ENCODE measurements at places on chromosomes 16 and 17. TPM values are rescaled to one million over a fixed set of nuclear protein-coding genes. Genes with fewer than 3 reads are reported as not detected.

The C1QTNF1 gene
- total RNA-seq = 96.2 TPM

The KIFC3 gene
- total RNA-seq = 74.4 TPM

The KRT40 gene
- total RNA-seq = not detected

The NMT1 gene
- 103 TPM for total RNA-seq

The SKAP1 gene
- not detected for total RNA-seq

The PRSS21 gene
- not detected for total RNA-seq

DNA sequence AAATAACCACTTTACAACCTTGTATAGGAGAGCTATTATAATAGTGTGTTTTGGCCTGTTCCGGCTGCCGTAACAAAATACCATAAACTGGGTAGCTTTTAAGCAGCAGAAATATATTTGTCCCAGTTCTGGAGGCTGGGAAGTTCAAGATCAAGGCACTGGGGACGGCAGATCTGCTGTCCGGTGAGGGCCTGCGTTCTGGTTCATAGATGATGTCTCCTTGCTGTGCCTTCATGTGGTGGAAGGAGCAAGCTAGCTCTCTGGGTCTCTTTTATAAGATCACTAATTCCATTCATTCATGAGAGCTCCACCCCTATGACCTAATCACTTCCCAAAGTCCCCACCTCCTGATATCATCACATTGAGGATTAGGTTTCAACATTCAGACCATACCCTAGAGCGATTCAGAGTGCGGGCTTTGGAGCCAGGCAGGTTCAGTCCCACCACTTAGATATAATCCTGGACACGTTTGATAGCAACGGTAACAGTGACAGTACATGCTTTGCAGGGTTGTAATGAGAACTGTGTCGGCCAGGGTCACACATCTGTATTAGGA is 76.2 kb upstream of the ZFHX3 start:
- DNase-seq = no peak

- DNase-seq = no peak
Measured at GRCh38 chr17:7837408-7838088, 3.5 kb downstream of the KDM6B start.

DNA sequence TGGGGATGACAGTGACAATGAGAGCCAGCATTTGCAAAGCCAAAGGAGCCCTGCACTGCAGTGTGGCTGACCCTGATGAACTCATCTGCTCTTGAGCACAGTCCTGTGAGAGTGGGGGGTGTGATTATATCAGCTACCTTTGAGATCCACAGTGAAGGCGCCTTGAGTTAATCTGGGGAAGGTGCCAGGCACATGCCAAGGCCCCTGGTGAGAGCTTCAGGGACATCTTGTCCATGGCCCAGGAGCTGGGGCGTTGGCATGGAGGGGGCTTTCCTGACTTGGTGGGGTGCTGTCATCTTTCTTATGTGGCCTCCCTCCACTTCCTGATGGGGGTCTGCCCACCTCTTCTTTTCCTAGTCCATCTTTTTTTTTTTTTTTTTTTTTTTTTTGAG is 86.5 kb downstream of the SNX29 start:
- DNase-seq = no peak

DNA sequence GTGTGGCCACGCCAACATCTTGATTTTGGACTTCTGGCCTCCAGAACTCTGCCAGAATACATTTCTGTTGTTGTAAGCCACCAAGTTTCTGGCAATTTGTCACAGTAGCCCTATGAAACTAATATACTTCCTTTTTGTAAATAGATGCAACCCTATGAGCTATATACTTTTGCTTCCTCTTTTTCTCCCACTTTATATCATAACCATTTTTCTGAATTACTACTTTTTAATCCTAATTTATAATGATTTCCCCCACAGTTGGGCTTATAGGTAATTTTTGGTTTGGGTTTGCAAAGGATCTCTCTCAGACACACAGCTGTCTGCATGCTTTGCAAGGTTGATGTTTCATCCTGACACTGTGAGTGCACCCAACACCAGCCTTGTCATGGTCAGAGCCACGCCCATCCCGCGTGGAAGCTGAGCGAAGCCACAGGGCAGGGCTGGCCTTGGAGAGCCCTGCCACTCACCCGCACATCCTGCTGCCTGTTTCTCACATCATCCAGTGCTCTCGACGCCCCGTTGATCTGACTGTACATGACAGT is 5.8 kb downstream of the TRIM25 start:
- DNase-seq = no peak

DNA sequence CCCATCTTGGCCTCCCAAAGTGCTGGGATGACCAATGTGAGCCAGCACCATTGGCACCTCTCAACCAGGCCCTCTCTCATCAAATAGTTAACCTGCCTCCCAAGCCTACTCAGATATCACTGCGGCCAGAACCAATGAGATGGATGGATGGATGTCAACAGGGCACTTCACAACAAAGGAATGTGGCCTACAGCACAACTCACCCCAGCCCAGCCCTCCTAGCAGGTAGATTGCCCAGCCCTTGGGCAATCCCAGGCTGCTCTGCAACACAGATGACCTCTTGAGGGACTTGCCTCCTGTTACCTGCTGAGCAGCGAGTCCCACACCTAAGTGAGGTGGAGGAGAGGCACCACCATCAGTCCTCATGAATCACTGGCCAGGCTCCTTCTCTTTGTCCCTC is 22.6 kb upstream of the KIFC3 start:
- no peak for DNase-seq

DNA sequence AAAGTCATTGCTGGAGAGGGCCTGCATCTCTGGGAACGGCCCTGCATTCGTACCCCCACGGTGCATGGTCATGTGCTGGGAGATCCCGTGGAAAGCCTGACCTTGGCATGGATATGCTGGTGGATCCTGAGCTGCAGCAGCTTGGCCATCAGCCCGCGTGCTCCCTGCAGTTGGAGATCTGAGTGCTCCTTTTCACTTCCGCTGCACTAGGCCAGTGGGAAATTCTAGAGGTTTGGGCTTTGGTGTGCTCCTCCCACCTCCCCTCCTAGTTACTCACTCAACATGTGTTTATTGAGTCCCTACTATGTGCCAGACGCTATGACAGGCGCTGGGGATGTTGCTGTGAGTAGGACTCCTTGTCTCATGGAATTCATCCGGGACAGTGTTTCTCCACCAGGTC is 91.1 kb downstream of the RGS9 start:
- no peak for DNase-seq

DNA sequence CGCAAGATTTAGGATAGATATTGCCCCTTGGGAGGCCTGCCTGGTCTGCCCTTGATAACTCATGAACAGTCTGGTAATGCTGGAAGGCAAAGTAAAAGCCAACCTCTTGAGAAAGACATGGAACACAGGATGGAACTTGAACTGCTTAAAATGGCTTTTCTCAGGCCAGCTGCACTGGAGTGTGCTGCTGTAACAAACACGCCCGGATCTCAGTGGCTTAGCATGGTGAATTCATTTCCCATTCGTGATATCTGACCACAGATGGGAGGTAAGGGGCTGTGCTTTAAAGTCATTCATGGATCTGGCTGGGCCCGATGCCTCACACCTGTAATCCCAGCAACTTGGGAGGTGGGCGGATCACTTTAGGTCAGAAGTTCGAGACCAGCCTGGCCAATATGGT is 113.2 kb downstream of the WWOX start:
- no peak for DNase-seq

DNA sequence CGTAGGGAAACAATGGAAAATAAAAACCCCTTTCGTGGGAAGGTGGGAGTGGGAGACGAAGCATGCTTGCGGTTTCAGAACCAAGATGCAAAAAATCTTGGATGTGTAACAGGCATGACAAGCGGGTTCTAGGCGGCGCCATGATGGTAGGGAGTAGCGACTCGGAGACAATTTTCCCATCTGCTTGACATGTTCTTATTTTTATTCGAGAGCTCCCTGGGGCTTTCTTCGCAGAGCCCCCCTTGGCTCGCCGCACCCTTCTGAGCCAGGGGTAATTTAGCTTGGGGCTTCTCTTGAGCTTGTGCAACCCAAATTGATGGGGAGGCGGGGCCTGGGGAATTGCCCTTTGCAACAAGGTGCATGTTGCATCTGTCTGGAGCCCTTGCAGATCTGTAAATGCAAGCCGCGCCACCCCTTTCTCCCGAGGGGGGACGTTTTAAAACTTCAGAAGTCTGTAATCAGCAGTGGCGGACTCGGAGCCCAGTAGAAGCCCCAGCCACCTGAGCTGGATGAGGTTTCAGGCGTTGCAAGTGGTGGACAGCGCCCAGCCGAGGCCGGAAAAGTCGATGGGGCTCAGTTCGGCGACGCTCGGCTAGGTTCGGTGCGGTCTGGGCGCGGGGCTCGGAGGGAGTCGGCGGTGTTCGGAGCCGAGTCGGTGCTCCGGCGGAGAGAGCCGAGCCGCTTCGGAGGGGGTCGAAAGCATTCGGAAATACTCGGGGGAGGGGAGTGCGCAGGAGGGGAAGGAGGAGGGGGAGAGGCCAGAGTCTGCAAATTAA is 2.9 kb downstream of the GNAO1 start:
- no peak for DNase-seq

DNA sequence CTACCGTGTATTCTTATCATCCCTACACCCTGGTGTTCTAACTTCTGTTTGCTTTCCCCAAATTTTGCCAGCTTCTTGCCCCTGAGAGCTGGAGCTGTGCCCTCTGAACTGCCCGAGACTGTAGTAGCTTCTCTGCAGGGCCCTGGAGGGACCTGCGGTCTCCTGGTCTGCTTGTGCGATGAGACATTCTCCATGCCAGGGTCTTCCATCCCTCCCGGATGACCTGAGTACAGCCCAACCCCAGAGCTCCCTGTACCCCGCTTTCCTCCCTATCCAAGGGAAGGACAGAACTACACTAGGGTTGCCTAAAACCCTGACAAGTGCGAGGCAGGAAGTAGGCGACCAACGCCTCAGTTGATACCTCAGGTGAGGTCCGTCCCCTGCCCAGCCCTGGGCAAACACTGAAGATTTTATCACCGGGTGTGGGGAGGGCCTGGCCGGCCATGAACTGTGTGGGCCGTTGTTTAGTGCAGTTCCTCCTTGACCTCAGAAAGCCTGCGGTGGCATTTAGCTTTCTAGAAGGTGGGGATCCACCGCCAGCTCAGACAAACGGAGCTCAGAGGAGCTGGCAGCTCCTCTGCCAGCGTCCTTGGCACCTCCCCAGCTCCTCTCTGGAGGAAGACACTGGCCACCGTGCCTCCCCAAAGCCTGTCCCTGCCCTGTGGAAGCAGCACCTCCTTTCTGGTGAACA is 13.7 kb downstream of the CANT1 start:
- DNase-seq = no peak

DNA sequence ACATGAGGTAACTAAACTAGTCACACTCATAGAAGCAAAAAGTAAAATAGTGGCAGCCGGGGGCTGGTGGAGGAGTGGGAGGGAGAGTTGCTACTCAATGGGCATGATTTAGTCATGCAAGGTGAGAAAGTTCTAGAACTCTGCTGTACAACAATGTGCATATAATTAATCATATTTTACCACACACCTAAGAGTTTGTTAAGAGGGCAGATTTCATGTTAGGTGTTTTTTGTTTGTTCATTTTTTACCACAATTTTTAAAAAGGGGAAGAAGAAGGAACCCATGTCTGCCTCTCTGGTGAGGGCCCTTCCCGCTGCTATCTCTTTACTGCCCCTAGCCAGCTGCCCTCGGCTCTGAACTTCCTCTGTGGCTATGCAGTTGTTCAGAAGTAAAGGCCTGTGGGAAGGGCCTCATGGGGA is 11.2 kb downstream of the CD300LB start:
- DNase-seq = no peak

GRCh38 chr17:62164747-62165722 is 100.0 kb upstream of the MED13 start:
- DNase-seq = no peak

GRCh38 chr17:38701504-38702165 is 3.4 kb upstream of the MLLT6 start:
- no peak for DNase-seq
